ENCODE measurements at places on chromosomes 2 and 18.
A peak's percentile ranks its signal among the peaks of the same experiment; 100 is the strongest.

- peak; percentile 76 for DNase-seq
Observed at GRCh38 chr18:49656073-49656692, 94.3 kb downstream of the LIPG start.

DNA sequence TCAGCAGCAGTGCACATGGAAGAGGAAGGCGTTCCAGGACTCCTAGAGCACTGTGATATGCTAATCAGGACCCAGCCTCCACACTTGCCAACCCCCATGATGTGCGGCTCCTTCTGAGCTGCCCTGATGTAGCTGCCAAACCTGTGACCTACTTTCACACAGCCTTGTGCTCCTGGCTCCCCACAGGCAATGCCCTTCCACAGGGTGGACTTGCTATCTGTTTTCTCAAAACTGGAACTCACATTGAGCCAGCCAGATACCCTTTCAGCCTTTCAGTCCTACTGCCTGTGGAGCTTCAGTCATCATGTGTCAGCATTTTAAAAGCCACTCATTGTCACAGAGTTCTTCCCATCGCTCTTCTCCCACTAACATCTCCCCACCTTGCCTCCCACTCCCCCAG is 181.6 kb downstream of the AFF3 start:
- DNase-seq: no peak

- DNase-seq: no peak
Observed at GRCh38 chr2:101150306-101151145, 656 bp downstream of the TBC1D8 start.

DNA sequence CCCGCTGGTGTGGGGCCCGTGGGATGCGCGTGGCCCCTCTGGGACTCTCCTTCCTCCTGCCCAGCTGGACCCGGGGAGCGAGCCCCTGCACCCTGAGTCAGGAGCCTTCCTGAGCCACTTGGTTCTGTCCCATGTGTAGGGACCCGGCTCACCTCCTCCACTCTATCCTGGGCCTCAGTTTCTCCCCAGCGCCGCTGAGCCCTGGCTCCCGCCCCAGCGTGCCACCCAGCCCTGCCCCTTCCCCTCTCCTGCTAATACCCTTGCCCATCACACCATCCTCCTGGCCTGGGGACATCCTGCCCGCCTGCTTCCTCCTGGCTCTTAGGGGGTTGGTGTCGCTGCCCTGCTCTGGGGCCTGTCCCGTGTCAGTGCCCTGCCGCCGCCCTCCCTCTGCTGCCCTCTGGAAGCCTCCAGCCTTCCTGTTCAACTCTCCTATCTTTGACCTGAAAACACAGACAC is 24.8 kb downstream of the GPC1 start:
- no peak for DNase-seq

- DNase-seq: no peak
Observed at GRCh38 chr18:47908592-47908991, 21.9 kb downstream of the SMAD2 start.

DNA sequence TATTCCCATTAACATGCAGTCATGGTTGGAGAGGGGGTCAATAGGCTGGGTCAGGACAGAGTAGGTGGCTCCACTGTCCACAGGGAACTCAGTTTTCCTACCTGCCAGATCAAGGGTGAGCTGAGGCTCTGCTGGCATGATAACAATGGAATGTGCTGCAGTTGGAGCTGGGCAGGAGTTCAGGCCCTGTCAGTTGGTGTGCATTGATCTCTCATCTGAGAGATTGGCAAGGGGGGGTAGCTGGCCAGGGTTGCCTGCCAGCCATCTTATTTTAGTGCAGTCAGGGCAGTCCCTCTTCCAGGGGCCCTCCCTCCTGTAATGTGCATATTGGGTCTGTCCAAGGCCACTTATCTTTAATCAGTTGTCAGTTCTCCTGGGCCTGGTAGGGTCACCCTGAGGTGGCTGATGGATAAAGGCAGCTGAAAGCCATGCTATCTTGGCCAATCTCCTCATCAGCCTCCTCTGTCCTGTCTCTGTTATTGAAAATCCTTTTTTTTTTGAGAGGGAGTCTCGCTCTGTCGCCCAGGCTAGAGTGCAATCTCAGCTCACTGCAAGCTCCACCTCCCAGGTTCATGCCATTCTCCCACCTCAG is 38.1 kb upstream of the CCBE1 start:
- DNase-seq: no peak

- peak; percentile 86 for DNase-seq
Observed at GRCh38 chr2:160205505-160205904, 5.4 kb upstream of the ITGB6 start.

DNA sequence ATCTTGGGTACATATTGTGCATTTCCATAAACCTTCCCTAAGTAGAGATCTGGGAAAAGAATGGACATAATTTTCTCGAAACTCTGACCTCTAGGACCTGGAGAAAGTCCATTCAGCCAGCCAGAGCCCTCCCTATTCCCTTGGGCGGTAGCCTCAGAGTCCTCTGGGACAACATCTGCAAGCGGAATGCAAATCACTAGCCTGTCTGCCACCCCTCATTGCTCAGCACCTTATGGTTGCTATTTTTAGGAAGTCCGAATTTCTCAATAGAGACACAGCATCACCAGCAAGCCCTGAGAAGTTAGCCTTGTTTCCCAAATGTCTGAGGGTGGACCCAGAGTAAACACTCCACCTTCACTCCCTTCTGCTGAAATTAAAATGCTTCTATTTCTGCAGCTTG is 17.6 kb upstream of the CD28 start:
- no peak for DNase-seq

- DNase-seq: no peak
Observed at GRCh38 chr2:165952741-165953211, 800 bp downstream of the TTC21B start.

- DNase-seq: peak; percentile 54
Observed at GRCh38 chr2:236749346-236749745, 179.7 kb downstream of the ACKR3 start.

DNA sequence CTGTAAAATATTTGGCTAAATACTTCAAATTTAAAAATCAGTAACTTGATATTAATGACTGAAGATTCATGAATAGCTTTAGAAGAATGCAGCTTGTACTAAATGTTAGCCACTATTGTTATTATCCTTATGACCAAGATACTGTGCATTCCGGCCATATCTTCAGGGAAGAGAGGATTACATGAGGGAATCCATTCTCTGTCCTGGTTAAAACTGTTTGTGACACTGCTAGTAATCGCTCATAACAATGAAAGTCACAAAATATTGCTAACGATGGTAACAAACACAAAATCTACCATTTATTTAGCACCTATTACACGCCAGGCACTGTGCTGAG is 217.7 kb downstream of the PRKCE start:
- no peak for DNase-seq

GRCh38 chr18:9612977-9613376 is 1.4 kb downstream of the PPP4R1 start:
- no peak for DNase-seq

- DNase-seq: no peak
Observed at GRCh38 chr2:164979113-164979512, 23.8 kb upstream of the SLC38A11 start.

DNA sequence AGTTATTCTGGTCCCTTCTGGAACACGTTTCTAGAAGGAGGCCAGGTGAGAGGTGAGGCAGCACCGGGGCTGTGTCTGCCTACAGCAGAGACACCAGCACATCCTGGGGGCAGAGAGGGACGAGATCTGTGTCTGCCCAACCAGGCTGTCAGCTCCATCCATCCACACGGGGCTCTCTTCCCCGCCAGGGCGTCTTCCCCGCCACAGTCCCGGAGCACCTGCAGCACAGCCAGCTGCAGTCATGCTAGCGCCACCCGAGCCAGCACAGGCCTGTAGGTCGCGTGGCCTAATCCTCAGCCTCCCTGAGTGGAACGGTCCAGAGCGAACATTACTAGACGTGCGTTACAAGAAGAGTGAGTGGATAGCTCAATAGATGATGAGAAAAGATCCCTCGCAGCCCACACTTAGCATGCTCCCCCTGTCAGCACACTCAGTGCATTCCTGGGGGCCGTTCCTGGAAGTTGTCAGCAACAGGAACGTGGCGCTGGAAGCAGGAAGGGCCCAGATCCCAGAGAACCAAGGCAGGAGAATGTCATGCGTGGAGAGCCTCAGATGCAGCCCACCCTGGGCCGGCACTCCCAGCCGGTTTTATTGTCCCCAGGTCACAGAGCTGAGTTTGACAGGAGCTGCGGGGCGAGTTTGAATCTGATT is 179.0 kb downstream of the TWIST2 start:
- no peak for DNase-seq

GRCh38 chr2:30147715-30148610 is 1.2 kb downstream of the YPEL5 start:
- DNase-seq: peak; percentile 24

- DNase-seq: no peak
Observed at GRCh38 chr2:37679072-37679695, 7.7 kb upstream of the CDC42EP3 start.

- DNase-seq: no peak
Observed at GRCh38 chr2:227163485-227163997, 464 bp downstream of the COL4A4 start.

GRCh38 chr18:44733069-44733753 is 52.5 kb downstream of the SETBP1 start:
- DNase-seq: peak; percentile 83

GRCh38 chr2:240965296-240965904 is 33.0 kb upstream of the SNED1 start:
- no peak for DNase-seq

GRCh38 chr18:22108674-22109073 is 60.7 kb upstream of the GATA6 start:
- DNase-seq: no peak

- DNase-seq: peak; percentile 23
Observed at GRCh38 chr18:70333757-70334156, 44.9 kb downstream of the SOCS6 start.

Data from astrocyte of the cerebellum (primary cell).